Activated naive CD8-positive, alpha-beta T cell treated with anti-CD3 and anti-CD28 coated beads, Interleukin-2, amount 10 ng/mL, durations not matched to agents 7 days and 5 days (primary cell): ENCODE measurements at places on chromosomes 2 and 18. TPM values are rescaled to one million over a fixed set of nuclear protein-coding genes. Genes with fewer than 3 reads are reported as not detected.
A peak's percentile ranks its signal among the peaks of the same experiment; 100 is the strongest.

DNA sequence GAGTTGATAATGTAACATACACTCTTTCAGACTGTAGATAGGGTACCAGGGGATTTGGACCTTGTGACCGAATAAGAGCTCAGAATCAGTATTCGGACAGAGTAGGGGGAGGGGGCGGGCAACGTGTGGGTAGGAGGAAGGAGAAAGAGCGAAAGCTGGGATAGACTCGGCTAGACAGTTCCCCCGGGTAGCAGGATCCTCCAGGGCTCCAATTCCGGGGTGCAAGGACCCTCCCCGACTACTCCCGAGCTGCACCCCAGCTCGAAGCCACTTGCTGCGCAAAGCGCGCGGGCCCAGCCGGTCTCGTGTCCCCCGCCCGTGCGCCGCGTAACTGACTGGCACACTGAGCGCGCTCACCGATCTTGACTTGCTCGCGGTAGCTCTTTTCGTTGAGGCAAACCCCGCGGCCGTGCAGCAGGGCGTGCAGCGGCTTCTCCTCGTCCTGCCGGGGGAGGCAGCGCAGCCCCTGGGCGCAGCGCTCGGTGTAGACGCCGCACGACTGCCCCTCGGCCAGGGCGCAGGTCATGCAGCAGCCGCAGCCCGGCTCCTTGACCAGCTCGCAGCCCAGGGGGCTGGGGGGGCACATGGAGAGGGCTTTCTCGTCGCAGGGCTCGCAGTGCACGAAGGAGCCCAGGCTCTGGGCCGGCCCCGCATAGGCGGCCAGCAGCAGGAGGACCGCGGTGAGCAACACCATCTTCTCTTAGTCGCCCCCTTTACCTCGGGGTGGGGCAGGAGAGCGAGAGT is 1.1 kb downstream of the IGFBP5 start:
- peak; percentile 71 for DNase-seq

DNA sequence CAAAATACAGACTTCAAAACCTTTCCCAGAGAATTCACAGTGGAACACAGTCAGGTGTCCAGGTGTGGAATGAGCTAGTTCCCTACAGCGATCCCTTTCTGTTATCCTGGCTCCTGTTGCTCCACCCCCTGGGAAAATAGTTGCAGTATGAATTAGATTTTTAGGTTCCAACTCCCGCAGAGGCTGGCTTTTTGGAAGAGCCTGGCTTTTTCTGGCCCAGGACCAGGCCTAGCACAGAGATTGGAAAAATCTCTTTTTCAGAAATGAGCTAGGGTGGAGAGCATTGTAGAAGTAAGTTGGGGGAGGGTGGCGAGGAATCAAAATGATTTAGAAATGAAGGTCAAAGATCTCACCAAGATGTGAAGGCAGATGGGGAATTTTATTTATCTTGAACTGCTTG is 27.1 kb downstream of the COL5A2 start:
- DNase-seq: no peak

GRCh38 chr2:224217233-224217961 is 178.3 kb upstream of the SERPINE2 start:
- no peak for DNase-seq

GRCh38 chr2:226020956-226021355 is 621.4 kb downstream of the NYAP2 start:
- DNase-seq: no peak

- no peak for DNase-seq
These were observed 661.7 kb upstream of the NRXN1 start for GRCh38 chr2:51693640-51694039.

GRCh38 chr2:126966601-126967000 is 67.9 kb downstream of the TEX51 start:
- DNase-seq: no peak

GRCh38 chr2:220144411-220144810 is 517.0 kb downstream of the SLC4A3 start:
- DNase-seq: no peak

DNA sequence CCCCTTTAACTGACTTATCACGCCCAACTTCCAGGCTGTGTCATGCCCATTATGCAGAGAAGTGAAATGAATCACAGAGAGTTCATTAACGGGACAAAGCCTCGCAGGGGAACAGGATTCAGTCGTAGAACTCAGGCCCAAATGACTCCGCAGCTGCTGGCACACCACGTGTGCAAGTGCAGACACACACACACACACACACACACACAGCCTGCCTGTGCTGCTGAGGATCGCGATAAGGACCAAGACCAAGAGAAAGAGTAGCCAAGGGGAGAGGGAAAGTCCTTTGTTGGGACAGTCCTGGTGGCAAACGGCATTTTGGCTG is 90.0 kb upstream of the TAF1B start:
- DNase-seq: no peak

DNA sequence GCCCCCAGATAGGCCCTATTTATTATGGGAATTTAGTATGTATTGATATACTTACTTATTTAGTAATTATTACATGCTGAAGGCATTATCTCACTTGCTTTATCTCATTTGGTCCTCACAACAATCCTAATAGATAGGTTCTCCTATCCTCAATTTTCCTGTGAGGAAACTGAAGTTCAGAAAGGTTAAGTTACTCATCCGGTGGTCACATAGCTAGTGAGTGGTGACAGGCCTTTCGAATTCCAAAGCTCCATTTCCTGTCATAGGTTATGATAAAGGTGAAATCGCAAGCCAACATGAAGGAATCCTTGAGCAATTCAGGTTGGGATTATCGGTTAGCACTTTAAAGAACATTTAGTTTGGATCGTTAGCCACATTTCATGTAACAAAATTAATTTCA is 33.3 kb downstream of the NAB1 start:
- DNase-seq: no peak

Gene SLC14A1
- 3.5 TPM for total RNA-seq

Gene SCRN3
- total RNA-seq: 19.6 TPM

Gene KIF3C
- 11.6 TPM for total RNA-seq
